Renal cortical epithelial cell (primary cell): ENCODE measurements at places on chromosomes 7 and 10. TPM values are rescaled to one million over a fixed set of nuclear protein-coding genes. Genes with fewer than 3 reads are reported as not detected.

GRCh38 chr10:77501152-77501845 is 136.3 kb downstream of the KCNMA1 start:
- peak; percentile 75 for DNase-seq

The VWDE gene
- 1.6 and 3.0 TPM in 2 replicates for total RNA-seq

The TFEC gene
- 0.17 and 0.80 TPM in 2 replicates for total RNA-seq

DNA sequence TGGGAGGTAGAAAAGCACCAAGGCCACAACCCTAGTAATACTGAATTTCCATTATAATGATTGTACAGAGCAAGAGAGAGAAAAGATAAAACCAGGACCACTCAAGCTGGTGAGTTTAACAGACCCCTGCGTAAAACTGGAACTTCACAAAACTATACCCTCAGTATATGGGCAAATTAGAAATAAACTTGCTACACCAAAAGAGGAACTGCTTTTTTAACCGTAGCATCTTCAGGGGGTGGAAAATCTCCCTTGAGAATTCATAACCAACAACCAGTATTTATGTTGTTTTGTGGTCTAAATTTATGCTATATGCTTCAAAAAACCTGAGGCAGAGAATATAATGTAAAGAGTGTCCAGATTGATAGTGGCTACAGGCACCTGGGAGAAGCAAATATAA is 171.2 kb downstream of the SGMS1 start:
- DNase-seq, result no peak

The FAM237B gene
- not detected in 2 replicates for total RNA-seq

DNA sequence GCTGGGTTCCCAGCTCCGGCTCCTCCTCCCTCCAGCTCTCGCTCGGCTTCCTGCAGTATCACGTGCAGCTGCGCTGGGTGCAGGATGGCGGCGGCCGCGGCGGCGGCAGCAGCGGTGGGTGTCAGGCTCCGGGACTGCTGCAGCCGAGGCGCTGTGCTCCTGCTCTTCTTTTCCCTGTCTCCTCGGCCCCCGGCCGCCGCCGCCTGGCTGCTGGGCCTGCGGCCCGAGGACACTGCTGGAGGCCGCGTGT is at the start of gene CNNM1:
Gene CNNM1 (plus strand): TSS at position 53 of the 250 bp plus-strand sequence. CDS start 32 bp downstream, at position 85.
- no peak for DNase-seq

The CLRN3 gene
- 0.65 TPM in 1 of 2 replicates, not detected in the other for total RNA-seq

GRCh38 chr7:131040467-131040932 is 287.2 kb upstream of the MKLN1 start:
- peak; percentile 75 for DNase-seq

- DNase-seq, result peak; percentile 78
Measured at GRCh38 chr7:40199076-40199802, 64.4 kb downstream of the SUGCT start.

The CFAP70 gene
- 0.52 and 3.7 TPM in 2 replicates for total RNA-seq

DNA sequence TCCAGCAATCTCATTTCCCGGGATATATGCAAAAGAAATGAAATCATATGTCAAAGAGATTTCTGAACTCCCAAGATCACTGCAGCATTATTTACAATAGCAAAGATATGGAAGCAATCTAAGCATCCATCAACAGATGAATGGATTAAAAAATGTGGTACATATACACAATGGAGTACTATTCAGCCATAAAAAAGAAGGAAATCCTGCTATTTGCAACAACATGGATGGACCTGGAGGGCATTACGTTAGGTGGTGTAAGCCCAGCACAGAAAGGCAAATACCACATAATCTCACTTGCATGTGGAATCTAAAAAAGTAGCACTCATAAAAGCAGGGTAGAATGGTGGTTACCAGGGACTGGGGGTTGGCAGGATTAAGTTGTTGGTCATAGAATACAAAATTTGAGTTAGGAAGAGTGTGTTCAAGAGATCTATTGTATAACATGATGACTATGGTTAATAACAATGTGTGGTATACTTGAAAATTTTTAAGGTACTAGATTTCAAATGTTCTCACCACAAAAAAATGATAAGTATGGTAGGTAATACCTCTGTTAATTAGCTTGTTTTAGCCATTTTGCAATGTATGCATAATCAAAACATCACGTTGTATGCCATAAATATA is 32.9 kb upstream of the EIF5AL1 start:
- no peak for DNase-seq

DNA sequence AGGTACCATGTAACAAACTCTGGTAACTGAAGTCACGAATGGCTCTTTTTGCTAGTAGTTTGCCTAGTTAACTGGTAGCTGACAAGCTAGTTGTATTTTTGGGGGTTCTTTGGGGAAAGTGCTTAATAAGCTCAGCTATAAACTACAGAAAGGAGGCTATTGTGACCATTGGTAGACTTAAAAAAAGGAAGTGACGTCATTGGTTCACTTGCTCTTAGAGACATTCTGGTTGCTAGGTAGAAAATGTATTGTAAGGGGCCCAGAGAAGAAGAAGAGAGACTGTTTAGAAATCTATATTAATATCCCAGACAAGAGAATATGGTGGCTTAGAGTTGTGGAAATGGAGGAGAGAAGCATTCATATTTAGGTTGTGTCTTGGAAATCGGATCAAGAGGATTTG is 103.0 kb downstream of the NXPH1 start:
- DNase-seq, result no peak

- no peak for DNase-seq
Measured at GRCh38 chr7:133571076-133571475, 318.2 kb downstream of the EXOC4 start.

The TMEM176B gene
- total RNA-seq, result 0.75 and 1.0 TPM in 2 replicates

The CACNA2D1 gene
- 14.2 and 15.0 TPM in 2 replicates for total RNA-seq

The DDC gene
- total RNA-seq, result 2.7 TPM in 1 of 2 replicates, not detected in the other

GRCh38 chr10:114992189-114992775 is 54.3 kb downstream of the TRUB1 start:
- DNase-seq, result no peak

GRCh38 chr10:3025026-3025683 is 42.2 kb upstream of the PFKP start:
- DNase-seq, result no peak

GRCh38 chr10:17428351-17429097 is 25.9 kb downstream of the ST8SIA6 start:
- DNase-seq, result no peak

GRCh38 chr10:79930267-79930666 is 18.6 kb downstream of the SFTPD start:
- no peak for DNase-seq

The MMD2 gene
- total RNA-seq, result not detected in 2 replicates

The MKX gene
- 0.25 TPM in 1 of 2 replicates, not detected in the other for total RNA-seq

The OR2A5 gene
- total RNA-seq, result not detected in 2 replicates

The SPDYE6 gene
- not detected in 2 replicates for total RNA-seq

The SCART1 gene
- total RNA-seq, result 0.35 and 1.4 TPM in 2 replicates

GRCh38 chr10:17788646-17789045 is 20.5 kb upstream of the MRC1 start:
- peak; percentile 39 for DNase-seq

- no peak for DNase-seq
Measured at GRCh38 chr7:1236831-1237701, 4.4 kb downstream of the UNCX start.

The MYO3A gene
- 0.35 and 0.65 TPM in 2 replicates for total RNA-seq

The ZC3HAV1L gene
- total RNA-seq, result 13.5 and 34.9 TPM in 2 replicates

GRCh38 chr10:75013007-75013406 is 98.4 kb upstream of the SAMD8 start:
- no peak for DNase-seq

The CPA2 gene
- total RNA-seq, result not detected in 2 replicates

- DNase-seq, result no peak
Measured at GRCh38 chr7:20786049-20786412, 655 bp downstream of the SP8 start.

The NYAP1 gene
- 0.20 TPM in 1 of 2 replicates, not detected in the other for total RNA-seq

DNA sequence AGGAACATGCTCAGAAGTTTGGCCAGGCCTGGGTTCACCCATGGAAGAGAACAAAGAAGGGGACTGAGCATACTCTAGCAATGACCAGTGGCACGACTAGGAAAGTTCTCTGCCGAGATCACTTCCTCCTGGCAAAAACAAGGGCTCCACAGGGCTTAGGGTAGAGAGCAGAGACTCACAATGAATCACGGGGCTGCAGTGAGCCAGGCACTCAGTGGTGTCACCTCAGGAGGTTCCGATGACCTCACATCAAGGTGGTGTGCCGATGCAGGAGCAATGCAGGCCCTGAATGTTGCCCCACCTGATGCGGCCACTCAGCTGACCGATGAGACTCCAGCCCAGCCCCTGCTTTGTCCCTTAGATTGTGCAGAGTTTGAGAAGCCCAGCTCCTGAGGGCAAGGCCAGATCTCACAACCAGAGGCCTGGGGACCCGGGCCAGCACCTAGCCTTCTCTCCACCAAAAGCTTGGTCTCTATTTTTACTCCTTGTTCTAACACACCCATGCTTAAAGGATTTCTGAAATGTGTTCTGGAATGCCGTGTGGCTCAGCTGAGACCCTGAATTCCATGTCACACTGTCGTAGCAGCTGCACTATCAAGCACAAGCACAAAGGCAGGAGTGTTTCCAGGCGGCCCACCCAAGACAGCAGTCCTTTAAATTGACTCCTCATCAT is 60.9 kb downstream of the COBL start:
- peak; percentile 28 for DNase-seq

The IKZF1 gene
- 2.4 TPM in 1 of 2 replicates, not detected in the other for total RNA-seq

GRCh38 chr7:57404967-57405421 is 45.0 kb upstream of the ZNF716 start:
- DNase-seq, result no peak

GRCh38 chr10:117734731-117735405 is 192.3 kb downstream of the EMX2 start:
- no peak for DNase-seq

GRCh38 chr10:71812016-71812912 is 38.8 kb downstream of the PSAP start:
- no peak for DNase-seq

The SLC13A1 gene
- total RNA-seq, result not detected in 2 replicates

The SLC26A5 gene
- not detected in 2 replicates for total RNA-seq

- DNase-seq, result no peak
Measured at GRCh38 chr10:2130705-2131305, 393.5 kb upstream of the ADARB2 start.

GRCh38 chr10:130989670-130990232 is 321.8 kb downstream of the TCERG1L start:
- no peak for DNase-seq

- DNase-seq, result no peak
Measured at GRCh38 chr10:86348321-86349210, 18.0 kb downstream of the GRID1 start.

GRCh38 chr7:88540012-88540411 is 219.5 kb upstream of the ZNF804B start:
- DNase-seq, result no peak

DNA sequence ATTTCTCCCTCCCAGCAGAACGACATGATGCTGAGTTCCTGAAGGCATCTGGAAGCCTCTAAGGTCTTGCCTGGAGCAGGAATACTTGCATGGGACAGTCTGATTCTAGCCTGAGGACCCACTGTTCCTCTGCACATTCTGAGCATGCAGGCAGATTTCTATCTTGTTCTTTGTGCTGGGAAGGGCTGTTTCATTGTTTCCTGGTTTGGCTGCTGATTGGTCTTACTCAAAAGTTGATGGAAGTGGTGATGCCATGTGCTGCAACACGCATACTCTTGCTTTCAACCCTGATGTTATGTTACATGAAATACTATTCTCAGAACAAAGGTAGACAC is 307.0 kb downstream of the GATA3 start:
- no peak for DNase-seq

The AKR1C3 gene
- total RNA-seq, result 69.8 and 71.9 TPM in 2 replicates

DNA sequence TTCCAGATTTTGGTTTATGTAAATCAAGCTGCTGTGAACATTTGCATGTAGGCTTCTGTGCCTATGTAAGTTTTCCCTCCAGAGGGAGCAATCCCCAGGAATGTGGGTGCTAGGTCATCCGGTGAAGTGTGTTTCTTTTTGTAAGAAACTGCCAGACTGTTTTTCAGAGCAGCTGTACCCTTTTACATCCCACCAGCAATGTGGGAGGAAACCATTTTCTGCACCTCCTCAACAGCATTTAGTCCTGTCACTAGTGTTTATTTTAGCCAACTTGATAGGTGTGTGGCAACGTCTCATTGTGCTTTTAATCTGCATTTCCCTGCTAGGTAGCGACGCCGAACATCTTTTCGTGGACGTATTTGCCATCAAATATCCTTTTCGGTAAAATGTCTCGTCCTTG is 395.7 kb upstream of the FOXK1 start:
- no peak for DNase-seq

DNA sequence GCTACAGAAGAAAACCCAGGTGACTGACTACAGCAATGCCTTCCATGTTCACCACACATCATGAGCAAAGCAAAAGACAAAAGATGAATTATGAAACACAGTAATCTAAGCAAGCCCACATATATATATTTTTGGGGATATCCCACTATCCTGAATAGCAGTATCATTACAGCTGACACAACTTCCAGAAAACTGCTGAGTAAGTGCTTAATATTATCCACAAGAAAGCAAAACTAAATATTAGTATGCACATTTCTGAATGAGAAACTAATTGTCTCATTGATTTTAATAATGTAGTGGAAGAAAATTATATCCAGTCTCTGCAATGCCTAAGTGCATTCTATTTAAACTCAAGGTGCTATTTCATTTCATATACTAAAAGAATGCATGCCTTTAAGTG is 14.5 kb upstream of the SLC35G1 start:
- DNase-seq, result no peak

DNA sequence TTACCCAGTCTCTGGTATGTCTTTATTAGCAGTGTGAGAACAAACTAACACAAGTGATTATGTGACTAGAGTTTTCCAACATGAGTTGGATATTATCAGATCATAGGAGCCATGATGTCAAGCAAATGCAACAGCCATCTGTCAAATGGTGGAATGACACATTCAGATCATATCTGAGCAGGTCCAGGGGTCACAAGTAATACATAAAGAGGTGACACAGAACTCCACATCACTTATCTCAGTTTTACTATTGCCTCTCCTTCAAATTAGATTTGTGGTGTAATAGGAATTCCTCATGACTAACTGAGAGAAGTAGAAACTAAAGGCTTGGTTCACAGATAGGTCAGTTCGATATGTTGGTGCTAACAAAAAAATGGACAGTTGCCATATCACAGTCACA is 12.2 kb upstream of the SAMD9L start:
- peak; percentile 24 for DNase-seq

- peak; percentile 69 for DNase-seq
Measured at GRCh38 chr7:133530682-133531081, 277.8 kb downstream of the EXOC4 start.

DNA sequence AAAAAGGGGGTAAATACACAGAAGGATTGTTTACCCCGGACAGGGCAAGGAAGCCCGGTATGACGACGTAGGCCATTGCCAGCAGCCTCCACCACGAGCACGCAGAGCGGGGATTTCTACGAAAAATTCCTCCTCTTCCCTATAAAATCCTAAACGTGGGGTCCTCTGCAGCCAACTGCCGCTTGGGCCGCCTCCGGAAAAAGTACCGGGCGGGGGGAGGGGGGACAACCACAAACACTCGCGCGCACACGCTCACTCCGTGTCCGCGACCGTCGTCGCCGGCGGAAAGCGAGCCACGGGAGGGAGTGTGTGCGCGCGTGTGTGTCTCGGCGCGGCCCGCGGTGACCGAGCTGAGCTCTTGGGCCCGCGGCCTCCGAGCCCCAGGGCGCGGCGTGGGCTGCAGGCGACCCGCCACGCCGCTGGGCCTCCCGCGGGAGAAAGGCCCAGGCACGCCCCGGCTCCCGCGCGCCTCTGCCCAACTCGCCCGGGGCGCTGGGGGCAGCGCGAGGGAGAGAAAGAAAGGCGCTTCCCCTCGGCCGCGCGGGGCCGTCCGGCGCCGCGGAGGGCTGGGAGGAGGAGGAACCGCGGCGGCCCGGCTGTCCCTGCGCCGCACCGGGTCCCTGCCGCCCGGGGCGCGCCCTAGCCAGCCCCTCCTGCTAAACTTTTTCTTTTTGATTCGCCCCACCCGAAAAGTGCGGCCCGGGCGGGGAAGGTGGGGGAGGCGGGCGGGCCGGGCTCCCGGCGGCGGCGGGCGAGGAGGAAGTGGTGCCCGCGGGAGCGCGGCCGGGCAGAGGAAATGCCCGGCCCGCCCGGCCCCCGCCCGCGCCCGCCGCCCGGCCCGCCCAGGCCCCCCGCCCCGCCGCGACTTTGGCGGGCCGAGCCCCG is 1.5 kb downstream of the CTBP2 start:
- DNase-seq, result no peak
